ENCODE measurements at places on chromosomes 1 and 21.

DNA sequence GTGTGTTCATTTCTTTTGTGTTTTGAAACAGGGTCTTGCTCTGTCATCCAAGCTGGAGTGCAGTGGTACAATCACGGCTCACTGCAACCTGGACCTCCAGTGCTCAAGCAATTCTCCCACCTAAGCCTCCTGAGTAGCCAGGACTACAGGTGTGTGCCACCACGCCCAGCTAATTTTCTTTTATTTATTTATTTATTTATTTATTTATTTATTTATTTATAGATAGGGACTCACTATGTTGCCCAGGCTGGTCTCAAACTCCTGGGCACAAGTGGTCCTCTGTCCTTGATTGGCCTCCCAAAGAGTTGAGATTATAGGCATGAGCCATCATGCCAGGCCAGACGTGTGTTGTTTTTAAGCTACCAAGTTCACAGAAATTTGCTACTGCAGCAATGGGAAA is 43.8 kb upstream of the TLR5 start:
- DNase-seq: no peak

- no peak for DNase-seq
Observed at GRCh38 chr1:23591460-23592208, 32.3 kb upstream of the ID3 start.

- no peak for DNase-seq
Observed at GRCh38 chr1:236240675-236241074, 41.1 kb downstream of the ERO1B start.

- no peak for DNase-seq
Observed at GRCh38 chr1:202623075-202623474, 87.2 kb downstream of the SYT2 start.

DNA sequence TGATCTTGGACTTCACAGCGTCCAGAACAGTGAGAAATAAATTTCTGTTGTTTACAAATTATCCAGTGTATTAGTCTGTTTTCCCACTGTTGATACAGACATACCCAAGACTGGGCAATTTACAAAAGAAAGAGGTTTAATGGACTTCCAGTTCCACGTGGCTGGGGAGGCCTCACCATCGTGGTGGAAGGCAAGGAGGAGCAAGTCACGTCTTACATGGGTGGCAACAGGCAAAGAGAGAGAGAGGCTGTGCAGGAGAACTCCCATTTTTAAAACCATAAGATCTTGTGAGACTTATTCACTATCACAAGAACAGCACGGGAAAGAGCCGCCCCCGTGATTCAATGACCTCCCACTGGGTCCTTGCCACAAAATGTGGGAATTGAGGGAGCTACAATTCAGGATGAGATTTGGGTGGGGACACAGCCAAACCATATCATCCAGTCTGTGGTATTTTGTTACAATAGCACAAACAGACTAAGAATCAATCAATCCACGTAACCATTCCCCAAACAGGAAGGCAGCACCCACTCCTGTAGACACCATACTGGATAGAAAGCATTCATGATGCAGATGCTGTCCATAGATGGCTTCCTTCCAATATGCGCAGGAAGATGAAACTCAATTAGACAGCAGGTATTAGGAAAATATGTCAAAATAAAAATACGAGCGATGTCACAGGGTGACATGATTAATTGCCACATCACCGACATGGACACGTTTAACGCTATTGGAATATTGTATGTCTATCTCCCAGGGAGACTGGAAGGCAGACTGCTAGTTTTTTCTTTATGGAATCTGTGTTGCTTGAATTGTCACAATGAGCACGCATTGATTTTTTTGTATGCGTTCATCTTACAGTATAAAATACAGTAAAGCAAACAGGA is 22.8 kb downstream of the ECE1 start:
- DNase-seq: no peak

Measured in activated CD8-positive, alpha-beta memory T cell treated with anti-CD3 and anti-CD28 coated beads for 48 hours (primary cell).